ENCODE measurements at places on chromosomes 2 and 18.

GRCh38 chr2:96626553-96626942, 11.6 kb downstream of the KANSL3 start:
- no peak for DNase-seq

GRCh38 chr2:97728091-97728731, 14.8 kb downstream of the ZAP70 start:
- no peak for DNase-seq

- no peak for DNase-seq
Observed at GRCh38 chr2:166375195-166375735, 479 bp downstream of the SCN9A start.

DNA sequence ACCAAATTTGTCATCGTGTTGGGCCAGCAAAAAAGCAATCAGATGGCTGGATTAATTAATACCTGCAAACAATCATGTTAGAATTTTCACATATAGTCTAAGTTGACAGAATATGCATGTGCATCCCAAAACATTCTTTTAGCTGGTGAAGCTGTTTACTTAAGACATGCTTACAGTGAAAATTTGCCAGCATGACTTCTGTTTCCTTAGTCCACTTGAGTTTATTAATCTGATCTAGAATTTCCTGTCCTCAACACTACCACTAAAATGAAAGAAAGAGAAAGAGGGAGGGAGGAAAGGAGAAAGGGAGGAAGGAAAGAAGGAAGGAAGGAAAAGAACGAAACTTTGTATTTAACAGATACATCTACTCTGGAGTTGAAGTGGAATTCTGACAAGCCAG, 2109.9 kb upstream of the PIK3C3 start:
- DNase-seq: no peak

GRCh38 chr2:133416146-133416545, 152.1 kb downstream of the NCKAP5 start:
- DNase-seq: no peak

DNA sequence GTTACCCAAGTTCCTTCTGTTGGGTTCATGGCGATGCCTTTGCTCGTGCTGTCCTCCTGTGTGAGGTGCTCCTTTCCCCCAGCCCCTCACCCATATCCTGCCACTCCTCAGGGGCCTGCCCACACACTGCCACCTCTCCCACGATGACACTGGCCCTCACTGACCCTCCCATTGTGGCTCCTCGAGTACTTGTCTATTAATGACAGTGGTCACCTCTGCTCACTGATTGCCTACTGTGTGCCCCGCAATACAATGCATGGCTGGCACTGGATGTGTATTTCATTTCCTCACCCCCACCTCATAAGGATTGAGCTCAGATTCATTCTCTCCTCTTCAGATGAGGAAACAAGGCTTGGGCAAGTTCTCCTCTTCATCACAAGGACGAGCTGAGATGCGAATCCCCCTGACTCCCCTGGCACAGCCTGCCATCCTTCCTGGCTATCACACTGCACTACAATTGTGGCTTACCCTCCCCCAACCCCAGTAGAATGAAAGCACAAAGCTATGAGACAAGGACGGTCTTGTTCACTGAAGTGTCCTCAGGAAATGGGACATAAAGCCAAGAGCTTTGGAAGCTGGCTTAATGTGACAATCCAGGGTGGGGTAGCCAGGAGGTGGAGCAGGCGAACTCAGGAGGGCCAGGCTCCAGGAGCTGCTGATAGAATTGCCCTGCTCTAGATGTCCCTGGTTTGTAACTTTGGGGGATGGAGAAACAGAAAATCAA, 93.9 kb upstream of the RAB12 start:
- DNase-seq: no peak

DNA sequence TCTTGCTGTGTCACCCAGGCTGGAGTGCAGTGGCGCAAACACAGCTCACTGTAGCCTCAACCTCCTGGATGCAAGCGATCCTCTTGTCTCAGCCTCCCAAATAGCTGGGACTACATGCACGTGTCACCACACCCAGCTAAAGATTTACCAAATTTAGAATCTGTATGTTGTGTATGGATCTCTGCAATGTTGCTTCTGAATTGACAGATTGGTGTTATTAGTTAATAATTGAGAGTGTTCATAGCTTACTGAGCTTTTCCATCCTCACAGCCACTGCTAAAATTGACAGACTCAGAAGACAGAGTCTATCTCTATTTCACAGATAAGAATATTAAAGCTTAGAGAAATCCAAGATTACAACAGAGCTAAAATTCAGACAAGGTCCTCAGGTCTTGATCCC, 4.3 kb upstream of the NBAS start:
- DNase-seq: no peak

DNA sequence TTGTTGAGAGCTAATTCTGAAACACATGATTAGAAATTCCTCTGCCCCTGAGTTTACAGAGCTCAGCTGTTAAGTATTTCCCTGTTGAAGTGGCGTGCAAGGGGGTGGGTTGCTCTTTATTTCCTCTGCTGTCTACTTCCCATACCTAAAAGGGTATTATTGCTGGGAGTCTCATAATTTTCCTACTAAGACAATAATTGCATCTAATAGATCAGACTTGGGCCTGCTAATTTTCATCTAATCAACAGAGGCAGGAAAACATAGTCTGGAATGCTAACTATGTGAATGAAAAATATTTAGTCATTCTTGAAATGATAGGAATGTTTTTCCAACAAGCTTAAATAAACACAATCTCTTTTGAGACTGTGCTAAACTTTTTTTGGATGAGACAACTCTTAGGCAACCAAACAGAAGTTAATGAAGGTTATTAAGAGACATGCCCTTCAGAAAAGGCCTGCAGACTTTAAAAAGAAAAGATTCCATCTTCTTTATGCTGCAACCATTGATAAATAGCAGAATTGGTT, 111.4 kb downstream of the FEZ2 start:
- DNase-seq: no peak

GRCh38 chr2:68714866-68715265, 19.7 kb upstream of the ARHGAP25 start:
- DNase-seq: no peak

DNA sequence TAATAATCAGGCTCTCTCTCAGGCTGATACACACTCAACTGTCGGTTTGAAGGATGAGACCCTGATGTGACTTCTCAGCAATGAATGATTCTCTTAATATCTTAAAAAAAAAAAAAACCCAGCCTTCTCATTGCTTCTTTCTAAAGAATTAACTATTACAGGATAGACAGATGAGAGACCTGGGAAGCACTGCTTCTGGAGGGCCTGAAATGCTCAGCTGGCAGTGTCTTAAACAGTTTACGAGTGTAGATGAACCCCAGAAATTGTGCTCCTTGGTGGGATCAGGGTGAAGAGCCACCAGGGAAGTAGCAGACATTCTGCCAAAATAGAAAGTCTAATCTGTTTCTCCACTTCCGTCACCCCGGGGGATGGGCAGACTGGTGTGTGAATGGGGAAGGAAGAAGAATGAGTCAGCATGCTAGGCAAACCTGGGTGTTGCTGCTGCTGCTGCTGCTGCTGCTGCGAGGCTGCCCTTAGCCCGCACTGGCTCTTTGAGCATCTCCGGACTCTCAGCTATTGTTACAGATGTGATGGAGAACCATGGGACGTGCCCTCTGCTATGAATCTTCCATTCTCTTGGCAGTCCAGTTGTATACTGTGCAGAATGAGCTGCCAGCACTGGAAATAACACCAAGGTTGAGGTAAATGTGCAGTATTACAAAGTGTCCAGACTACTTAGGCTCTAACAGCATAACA, 158.4 kb downstream of the SETBP1 start:
- peak; percentile 12 for DNase-seq

DNA sequence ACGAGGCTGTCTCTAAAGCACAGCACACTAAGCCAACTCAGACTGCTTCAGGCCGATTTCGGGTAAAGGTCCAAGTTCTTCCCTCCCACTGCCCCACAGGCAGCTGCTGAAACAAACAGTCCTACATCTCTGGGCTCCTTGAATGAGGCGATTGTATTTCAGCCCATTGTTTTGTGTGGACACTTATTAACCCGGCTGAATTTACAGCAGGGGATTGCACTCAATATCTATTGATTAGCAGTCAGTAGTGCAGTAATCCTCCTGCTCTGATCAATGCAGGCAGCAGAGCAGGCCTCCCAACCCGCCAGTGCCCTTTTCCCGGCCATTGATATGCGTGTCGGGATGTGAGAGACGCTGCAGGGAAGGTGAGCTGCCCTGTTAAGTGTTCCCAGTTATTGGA, 330.1 kb downstream of the CMPK2 start:
- DNase-seq: no peak

GRCh38 chr2:118202707-118203303, 114.5 kb downstream of the INSIG2 start:
- DNase-seq: no peak

DNA sequence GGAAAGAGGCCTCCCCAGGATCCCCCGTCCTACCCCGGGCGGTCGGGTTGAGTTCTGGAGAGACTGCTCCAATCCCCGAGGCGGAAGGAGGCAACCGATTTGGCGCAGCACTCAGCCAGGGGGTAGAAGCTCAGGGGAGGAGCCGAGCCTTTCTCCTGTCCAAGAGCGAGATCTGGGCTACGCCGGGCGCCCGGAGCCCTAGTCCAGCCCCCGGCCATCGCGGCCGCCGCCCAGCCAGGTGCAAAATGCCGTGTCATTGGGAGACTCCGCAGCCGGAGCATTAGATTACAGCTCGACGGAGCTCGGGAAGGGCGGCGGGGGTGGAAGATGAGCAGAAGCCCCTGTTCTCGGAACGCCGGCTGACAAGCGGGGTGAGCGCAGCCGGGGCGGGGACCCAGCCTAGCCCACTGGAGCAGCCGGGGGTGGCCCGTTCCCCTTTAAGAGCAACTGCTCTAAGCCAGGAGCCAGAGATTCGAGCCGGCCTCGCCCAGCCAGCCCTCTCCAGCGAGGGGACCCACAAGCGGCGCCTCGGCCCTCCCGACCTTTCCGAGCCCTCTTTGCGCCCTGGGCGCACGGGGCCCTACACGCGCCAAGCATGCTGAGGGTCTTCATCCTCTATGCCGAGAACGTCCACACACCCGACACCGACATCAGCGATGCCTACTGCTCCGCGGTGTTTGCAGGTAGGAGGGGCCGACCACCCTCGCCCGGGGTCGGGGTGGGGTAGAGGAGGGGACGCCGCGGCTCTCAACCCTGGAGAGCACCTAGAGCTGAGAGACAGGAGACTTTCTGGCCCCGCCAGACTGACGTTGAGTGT, at the start of gene DYSF:
TSS of gene DYSF (plus strand) at position 158 of the 817 bp plus-strand sequence.
- no peak for DNase-seq

- no peak for DNase-seq
Observed at GRCh38 chr2:73415906-73416305, 30.3 kb downstream of the ALMS1 start.

GRCh38 chr18:48032876-48033789, 102.7 kb upstream of the SMAD2 start:
- no peak for DNase-seq

- DNase-seq: peak; percentile 83
Observed at GRCh38 chr2:86623494-86624266, at the start of gene RNF103. Gene RNF103, minus strand, starts transcription at chr2:86623865. Its CDS starts 979 bp downstream, at chr2:86622886.

- peak; percentile 16 for DNase-seq
Observed at GRCh38 chr2:10382354-10383061, 65.6 kb downstream of the ODC1 start.

GRCh38 chr18:68611311-68611710, 103.6 kb downstream of the TMX3 start:
- DNase-seq: no peak

- DNase-seq: no peak
Observed at GRCh38 chr2:125427721-125428315, 1228.1 kb upstream of the GYPC start.

- DNase-seq: no peak
Observed at GRCh38 chr18:35467624-35468016, 30.1 kb downstream of the INO80C start.

DNA sequence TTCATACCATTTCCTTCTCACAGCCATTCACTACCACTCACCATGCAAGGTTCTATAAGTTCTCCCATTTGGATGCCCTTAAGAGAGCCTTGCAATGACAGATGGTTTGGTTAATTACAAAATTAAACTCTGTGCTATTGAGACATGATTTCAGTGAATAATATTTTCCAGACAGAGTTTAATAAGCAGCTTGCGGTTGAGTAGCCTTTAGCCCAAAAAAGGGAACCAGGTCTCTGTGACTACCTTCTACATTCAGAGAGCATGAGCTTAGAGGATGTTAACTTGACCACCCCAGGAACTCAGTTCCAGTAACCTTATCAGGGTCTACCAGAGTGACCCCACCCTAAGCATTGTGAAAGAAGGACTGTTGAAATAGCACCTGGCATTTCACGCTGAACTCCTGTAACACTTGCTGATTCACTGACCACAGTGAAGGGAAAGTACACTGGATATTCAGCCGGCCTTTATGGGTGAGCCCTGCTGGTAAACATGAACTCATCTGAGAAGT, 1173.1 kb upstream of the ZEB2 start:
- no peak for DNase-seq

DNA sequence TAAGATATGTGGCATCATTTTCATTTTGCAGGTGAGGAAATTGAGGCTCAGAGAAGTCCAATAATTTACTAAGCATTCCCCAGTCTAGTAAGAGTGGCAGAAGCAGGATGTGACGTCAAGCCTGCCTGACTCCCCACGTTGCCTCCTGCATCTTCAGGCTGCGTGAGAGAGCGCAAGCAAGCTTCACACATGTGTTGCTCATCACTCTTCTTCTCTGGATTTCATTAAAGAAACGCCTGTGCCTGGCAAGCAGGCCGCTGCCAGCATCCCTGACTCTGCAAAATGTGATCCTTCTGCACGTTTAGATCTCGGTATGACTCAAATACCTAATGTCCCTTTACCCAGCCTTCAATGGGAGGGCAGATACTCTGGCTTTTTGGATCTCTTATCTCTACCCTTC, 96.8 kb downstream of the PRKCE start:
- no peak for DNase-seq

GRCh38 chr2:174797781-174798276, 33.6 kb upstream of the CHRNA1 start:
- no peak for DNase-seq

DNA sequence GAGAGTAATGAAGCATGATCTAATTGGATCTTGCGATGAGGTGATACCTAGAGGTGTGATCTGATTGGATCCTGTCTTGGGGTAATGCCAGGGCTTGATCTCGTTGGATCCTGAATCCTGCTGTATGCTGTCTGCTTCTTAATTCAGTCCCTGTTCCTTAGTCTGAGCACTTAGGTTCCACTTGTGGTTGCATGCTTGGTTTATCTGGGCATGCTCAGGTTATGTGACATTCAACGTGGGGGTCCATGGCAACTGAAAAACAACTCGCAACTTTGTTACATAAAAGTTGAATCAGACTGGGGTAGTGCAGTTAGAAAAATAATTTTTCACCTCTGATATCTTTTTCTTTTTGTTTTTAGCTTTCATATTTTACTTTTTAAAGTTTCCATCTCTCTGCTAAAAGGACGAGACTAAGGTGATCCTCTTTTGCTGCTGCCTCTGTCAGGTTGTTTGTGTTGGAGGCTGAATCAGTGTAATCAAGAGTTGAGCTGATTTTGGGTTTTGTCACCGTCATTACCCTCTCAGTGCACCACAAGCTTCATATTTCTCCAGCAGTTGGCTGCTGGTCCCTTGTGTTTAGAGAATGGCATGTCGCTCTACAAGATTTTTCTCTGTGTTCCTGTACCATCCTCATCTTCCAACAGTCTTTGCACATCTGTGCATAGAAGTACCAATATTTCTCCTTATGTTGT, 67.9 kb downstream of the NCOA1 start:
- DNase-seq: no peak

- no peak for DNase-seq
Observed at GRCh38 chr2:54456362-54456611, 160 bp downstream of the SPTBN1 start.

GRCh38 chr2:24380820-24381219, 20.5 kb upstream of the ITSN2 start:
- no peak for DNase-seq

Data from stimulated activated CD4-positive, alpha-beta T cell treated with anti-CD3 and anti-CD28 coated beads, Interleukin-15, amount 100 ng/mL, for 1 hour (primary cell).